ENCODE measurements at places on chromosomes 5 and 9.
A peak's percentile ranks its signal among the peaks of the same experiment; 100 is the strongest.

- no peak for DNase-seq
These were observed 434.1 kb downstream of the ZSWIM6 start for GRCh38 chr5:61766141-61766540.

GRCh38 chr5:144844086-144844485 lies 673.4 kb downstream of the KCTD16 start:
- DNase-seq: no peak

DNA sequence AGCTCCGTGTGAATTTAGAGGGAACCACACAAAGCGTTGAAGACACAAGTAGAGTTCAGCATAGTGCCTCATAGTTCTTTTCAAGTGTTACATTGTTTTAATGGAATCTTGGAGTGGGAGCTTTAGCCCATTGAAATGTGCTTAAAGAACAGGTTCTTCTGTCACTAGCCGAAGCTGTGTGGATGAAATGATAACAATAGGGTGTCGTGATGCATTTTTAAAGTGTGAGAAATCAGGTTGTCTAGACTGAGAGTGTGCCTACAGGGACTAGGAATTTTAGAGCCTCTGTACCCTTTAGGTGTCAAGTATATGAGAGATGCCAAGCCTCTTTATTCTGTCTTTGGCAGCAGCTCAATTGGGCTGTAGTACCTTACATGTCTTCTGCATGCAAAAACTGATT lies 83.0 kb downstream of the NDUFS4 start:
- DNase-seq: no peak

DNA sequence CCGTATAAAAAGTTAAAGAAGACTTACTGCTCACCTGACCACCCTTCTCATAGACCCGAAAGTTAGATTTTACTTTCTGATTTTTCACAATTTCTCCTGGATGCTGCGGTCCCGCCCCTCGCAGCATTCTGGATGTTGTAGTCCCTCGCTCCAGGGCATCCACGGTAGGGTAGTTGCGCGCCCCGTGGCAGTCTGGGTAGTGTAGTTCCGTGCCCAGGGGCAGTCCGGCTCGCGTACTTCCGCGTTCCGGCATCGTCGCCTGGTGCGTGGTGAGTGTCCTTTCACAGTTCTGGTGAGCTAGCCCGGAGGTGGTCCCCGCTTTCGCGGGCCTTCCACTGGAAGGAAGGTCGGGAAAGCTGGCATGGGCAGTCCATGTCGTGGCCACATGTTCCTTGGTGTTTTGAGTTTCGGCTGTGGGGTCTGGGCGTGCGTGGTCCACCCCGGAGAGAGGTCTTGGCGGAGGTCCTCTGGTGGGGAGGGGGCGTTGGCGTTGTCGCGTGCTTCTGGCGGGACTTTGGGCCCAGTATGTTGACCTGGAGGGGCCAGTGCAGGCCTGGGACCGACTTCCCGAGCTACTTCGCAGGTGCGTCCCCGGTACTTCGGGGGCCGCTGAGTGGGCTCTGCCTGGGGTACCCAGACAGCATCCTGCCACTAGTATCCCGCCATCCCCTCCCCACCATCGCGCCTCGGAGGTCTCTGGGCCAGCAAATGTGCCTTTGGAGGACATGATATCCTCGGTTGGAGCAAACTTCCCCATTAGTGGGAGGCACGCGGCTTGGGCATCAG lies at the start of gene ZNF169:
ZNF169 (plus strand) TSS at position 222 of the 786 bp plus-strand sequence. CDS start 19,515 bp downstream, outside the sequence.
- peak; percentile 94 for DNase-seq

DNA sequence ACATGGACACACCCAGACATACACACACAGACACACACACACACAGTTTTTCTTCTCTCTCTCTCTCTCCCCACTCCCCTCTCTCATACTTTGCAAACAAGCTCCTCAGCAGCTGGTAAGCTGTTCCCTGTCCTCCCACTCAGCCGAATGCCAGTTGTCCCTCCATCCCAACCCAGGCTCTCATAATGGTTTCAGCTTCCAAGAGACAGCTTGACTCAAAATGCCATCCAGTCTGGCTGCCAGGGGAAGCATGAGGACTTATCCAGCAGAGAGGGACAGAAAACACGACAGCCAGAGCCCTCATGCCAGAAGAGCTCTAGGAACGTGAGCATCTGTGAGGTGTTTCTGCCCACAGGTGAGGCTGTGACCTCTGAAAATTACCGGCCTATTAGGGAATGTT lies 112.6 kb upstream of the SPDL1 start:
- DNase-seq: no peak

GRCh38 chr9:727767-728166 lies 113.7 kb upstream of the DMRT1 start:
- no peak for DNase-seq

- no peak for DNase-seq
These were observed 153.3 kb downstream of the PJA2 start for GRCh38 chr5:109256486-109256885.

DNA sequence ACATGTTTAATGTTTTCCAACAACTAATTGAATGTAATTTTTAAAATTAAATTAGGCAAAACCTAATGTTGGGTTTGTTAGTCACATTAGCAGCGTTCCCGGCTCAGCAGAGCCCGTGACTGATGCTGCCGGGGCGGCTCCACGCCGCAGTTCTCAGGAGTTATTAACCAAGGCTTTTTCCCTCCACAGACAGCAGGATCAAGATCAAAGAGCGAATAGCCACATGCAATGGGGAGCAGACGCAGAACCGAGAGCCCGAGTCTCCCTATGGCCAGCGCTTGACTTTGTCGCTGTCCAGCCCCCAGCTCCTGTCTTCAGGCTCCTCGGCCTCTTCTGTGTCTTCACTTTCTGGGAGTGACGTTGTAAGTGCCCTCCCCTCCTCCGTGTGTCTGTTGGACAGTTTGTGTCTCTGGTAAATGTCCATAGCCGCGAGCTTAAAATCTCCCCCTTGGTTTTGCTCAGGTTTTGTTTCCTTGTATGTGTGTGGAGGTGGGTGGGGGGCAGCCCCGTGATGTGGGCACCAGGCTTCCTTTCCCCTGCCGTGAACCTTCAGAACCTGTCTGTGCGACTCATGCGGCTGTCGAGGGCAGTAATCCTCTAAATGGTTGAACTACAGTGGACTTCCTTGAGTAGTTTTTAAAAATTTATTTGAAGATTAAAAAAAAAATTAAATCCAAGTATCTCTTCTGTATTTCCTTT lies 37.1 kb downstream of the TENT4A start:
- DNase-seq: no peak

DNA sequence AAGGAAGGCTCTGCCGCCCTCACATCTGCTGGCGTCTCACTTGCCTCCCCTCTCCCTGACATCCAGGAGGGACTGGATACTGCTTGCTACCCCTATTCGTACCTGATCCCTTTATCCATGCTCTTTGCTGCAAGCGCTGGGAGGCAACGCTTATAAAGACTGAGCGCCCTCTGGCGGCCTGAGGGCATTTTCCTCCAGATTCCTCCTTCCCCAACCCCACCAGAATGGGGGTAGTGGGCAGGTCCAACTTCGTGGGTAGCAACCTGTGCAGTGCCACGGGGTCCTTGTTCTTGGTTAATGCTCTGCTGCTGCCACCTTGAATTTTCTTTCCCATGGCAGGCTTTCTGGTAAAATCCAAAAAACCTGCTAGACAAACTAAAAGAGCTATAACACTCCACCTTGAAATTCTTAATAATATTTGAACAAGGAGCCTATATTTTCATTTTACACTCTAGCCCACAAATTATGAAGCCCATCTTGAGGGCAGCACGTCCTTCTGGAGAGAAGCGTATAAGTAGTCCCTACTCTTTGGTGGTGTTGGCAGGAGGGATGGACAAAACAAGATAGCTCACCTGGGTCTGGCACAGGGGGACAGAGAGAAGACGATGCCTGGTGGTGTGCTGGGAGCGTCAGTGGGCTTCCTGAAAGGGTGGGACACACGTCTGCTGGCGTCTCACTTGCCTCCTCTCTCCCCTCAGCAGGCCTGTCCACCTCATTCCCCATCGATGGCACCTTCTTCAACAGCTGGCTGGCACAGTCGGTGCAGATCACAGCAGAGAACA lies 52.5 kb downstream of the JADE2 start:
- DNase-seq: peak; percentile 49

GRCh38 chr9:125844611-125845010 lies 97.4 kb downstream of the PBX3 start:
- no peak for DNase-seq

GRCh38 chr9:134236935-134237629 lies 72.7 kb upstream of the RNU6ATAC start:
- no peak for DNase-seq

DNA sequence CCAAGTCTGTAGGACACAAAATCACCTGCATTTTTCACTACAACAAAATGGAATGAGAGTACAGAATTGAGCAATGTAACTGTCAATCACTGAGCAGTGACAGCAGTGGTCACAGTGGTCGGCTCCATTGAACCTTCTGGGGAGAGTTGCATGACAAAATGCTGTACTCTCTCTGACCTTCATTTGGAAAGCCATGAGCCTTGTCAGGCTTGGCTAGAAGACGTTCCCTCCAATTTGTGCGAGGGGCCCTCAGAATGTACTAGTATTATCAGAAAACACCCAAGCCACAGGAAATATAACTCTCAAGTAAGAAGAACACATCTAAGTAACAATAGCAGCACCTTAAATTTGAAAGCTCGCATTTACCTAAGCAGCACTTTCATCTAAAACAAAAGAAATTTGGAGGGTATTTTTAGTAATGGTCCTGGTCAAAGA lies 425.6 kb upstream of the MEF2C start:
- no peak for DNase-seq

DNA sequence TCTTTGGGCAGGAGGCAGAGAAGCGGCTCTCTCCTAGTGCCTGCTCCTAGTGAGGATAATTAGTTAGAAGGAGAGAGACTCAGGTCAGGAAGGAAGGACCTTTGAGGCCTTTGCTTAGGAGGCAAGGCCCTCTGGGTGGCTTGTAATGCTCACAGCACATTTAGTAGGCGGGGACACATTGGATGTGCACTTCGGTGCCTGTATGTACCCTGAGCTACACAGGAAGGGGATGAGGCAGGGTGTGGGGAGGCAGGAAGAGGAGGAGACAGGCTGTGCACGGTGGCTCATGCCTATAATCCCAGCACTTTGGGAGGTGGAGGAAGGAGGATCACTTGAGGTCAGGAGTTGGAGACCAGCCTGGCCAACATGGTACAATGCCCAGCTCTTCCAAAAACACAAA lies 7.2 kb upstream of the LCN2 start:
- no peak for DNase-seq

- DNase-seq: no peak
These were observed 399.0 kb downstream of the MED10 start for GRCh38 chr5:5979377-5979760.

DNA sequence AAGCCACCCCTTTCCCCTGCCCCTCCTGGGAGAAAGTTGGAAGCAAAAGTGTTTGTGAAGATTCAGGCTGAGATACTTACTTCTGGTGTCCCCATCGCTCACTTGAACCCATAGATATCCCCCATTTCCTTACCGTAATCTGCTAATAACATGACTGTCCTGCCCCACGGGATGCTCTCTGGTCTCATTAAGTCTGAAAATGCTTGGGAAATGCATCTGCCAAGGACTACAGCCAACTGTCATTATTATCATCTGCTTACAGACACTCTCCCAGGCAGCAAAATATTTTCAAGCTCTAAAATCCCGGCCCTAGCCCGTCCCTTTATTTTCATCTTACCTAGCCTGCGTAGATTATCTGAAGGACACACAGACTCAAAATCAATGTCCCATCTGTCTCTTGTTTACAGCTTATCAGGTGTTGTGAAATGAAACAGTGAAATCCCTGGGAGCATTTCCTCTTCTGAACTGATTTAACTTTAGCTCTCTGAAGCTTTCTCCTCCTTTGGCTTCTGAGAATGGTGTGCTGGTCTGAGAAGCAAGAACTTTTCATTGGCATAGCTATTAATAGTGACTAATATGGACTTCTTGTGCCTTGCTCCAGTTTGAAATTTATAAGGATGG lies 126.9 kb upstream of the OSMR start:
- no peak for DNase-seq

GRCh38 chr5:6383376-6383775 lies 5.0 kb upstream of the MED10 start:
- no peak for DNase-seq

DNA sequence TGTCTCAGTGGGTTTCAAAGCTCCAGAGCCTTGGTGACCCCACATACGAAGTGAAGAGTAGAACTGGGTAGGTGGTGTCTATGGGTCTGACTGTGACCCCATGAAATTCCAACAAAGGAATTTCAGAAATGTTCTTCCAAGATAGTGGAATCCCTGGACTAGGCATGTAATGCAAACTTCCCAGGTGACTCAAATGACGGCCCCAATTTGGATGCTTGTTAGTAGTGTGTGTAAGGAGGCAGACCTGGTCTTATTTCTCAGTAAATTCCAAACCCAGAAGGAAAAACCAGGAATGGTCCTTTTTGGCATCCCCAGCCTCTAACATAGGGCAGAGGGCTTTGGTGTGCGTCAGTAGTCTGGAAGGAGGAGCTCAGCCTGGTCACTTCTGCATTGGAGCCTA lies 43.6 kb upstream of the ABCA1 start:
- DNase-seq: no peak

DNA sequence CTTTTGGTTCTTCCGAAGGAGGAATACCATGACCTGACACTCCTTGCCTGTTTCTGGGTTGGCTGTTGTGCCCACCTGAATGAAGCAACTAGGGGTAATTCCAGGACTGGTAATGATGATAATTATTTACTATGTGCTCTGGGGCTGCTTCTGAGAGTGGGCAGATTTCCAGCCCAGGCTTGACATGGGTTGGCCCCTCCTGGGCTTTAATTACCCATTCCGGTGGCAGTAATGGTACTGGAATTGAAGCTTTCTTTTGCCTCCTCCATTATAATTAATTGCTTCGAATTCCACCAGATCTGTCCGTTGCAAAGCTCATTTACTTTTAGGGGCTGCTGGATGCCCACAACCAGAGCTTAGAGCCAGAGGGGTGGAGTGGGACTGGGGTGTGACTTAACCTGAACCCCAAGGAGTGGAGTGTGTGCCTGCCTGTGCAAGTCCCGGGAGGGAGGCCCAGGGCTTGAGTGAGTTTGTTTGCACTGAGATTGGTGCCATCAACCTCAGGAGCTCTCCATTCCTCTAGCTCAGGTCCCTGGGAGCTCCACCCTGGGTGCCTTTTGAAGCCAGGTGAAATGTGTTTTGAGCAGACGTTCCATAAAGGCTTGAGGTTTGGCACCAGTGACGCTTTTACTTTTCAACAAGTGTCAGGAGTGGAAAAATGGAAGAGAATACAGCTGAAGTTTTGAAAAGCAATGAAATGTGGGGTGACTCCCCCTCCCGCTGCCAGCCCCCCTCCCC lies 214.6 kb downstream of the PDZD2 start:
- no peak for DNase-seq

DNA sequence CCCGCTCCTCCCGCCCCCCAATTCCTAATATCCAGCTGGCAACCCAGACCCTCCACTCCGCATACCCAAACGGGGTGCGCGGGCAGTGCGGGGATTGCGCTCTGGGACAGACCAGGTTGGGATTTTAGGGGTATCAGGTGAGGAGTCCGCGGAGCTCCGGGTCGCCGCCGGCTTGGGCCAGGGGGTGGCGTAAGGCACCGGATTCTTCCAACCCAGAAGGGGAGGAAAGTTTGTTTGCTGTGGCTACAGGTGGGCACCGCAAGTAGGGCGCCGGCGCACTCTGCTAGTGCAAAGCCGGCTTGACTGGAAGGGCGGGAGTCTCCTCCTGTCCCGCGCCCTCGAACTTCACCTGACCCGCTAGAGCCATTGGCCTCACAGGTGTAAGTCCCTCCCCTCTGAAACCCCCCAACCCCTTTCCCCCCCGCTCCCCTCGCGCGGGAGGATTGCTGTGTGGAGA lies 709 bp downstream of the IQGAP2 start:
- no peak for DNase-seq

- no peak for DNase-seq
These were observed 55.2 kb upstream of the FYB1 start for GRCh38 chr5:39274398-39275085.

GRCh38 chr9:37575921-37576721 lies at the start of gene FBXO10:
TSS of gene FBXO10 (minus strand) at chr9:37576380. CDS start at chr9:37541768, 34,612 bp downstream.
- peak; percentile 47 for DNase-seq
